ENCODE measurements at places on chromosomes 11 and 22. TPM values are rescaled to one million over a fixed set of nuclear protein-coding genes. Genes with fewer than 3 reads are reported as not detected.

ANAPC15 gene
- 59.4 TPM for total RNA-seq

MMP27 gene
- not detected for total RNA-seq

THY1 gene
- 0.30 TPM for total RNA-seq

TBX10 gene
- not detected for total RNA-seq

PATE4 gene
- total RNA-seq: not detected

All from activated CD8-positive, alpha-beta memory T cell treated with anti-CD3 and anti-CD28 coated beads for 36 hours (primary cell).